ENCODE measurements at places on chromosomes 1 and 21. TPM values are rescaled to one million over a fixed set of nuclear protein-coding genes. Genes with fewer than 3 reads are reported as not detected.

- no peak for DNase-seq
Observed at GRCh38 chr1:2084306-2084705, 34.1 kb downstream of the PRKCZ start.

DNA sequence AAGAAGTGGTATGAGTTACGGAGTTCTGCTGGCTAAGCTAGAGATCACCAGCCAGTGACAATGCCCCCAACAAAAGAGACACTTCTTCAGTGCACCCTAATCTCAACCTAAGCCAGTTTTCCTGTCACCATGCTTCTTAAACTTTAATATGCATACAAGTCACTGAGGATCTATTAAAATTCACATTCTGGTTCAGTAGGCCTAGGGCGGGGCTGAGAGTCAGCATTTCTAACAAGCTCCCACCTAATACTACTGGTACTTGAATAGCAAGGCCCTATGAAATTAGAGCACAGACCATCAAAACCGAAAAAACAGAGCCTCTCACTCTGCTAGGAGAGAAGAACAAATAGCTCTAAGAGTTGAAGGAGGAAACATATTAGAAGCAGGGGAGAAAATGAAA is 7.9 kb downstream of the PSMB4 start:
- no peak for DNase-seq

- no peak for DNase-seq
Observed at GRCh38 chr1:15123925-15124324, 29.6 kb upstream of the TMEM51 start.

DNA sequence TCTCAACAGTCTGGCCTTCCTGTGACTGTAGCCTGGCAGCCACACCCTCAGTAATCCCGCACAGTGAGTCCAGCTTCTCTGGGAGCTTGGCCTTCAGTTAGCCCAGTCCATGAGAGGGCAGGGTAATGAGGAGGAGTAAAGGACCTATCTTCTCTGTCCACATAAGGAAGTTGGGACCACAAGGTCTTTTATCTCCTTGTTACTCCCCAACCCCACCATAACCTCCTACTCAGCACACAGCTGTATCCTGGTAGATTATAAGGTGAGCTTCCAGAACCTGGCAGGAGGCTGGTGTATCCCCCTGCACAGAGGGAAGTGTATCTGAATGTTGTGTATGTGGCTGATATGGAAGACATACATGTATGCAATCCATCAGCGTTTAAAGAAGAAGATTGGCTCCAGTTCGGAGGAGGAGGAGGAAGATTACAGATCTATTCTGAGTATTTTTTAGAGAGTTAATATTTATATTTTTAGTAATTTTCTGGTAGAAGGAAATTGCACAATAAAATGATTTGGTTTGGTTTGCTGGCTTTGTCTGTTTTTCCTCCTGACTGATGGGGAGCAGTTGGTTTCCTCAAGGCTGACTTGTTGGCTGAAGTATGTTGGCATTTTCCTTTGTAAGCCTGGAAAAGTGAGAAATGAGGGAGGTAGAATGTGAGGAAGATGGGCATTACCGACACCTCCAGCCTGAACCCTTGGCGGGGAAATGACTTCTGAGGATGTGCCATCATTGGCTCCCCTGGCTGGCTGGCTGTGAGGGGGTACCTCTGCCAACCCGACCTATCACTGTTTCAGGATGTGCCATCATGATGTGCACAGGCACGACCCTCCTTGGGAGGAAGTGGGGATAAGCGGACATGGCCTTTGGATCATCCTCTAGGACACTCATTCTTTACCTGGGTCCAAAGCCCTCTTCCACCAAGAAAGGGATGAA is 5.0 kb downstream of the C1orf226 start:
- DNase-seq, result no peak

GRCh38 chr1:160789051-160789701 is 6.8 kb upstream of the LY9 start:
- no peak for DNase-seq

GRCh38 chr1:201828217-201828819 is 639 bp upstream of the IPO9 start:
- DNase-seq, result no peak

DNA sequence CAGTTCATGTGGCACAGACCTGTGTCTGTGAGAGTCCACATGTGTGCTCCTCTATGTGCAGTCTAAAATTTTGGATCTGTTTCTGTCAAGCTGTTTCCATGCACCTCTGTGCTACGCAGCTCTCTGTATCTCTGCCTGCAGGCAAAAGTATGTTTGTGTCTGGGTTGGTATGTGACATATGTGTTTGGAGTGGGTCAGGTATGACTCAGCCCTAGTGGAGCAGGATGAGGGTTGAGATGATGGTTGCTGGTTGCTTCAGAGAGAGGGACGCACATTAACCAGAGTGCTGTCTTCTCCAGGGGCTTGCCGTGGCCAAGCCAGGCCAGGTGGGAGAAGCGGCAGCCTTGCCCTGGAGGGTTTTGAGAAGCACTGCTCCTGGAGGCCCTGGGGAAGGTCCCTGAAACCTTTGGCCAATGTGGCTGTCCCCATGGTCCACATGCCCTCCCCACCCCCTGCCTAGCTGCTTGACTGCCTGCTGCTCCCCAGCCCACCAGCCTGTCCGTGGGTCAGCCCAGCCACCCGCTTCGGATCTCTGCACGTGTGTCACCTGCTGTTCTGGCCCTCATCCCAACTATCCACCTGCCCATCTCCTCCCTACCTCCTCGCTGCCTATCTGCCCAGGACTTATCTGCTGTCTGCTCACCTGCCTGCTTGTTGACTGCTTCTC is 4.1 kb upstream of the EVA1B start:
- DNase-seq, result no peak

The FCAMR gene
- not detected for total RNA-seq

DNA sequence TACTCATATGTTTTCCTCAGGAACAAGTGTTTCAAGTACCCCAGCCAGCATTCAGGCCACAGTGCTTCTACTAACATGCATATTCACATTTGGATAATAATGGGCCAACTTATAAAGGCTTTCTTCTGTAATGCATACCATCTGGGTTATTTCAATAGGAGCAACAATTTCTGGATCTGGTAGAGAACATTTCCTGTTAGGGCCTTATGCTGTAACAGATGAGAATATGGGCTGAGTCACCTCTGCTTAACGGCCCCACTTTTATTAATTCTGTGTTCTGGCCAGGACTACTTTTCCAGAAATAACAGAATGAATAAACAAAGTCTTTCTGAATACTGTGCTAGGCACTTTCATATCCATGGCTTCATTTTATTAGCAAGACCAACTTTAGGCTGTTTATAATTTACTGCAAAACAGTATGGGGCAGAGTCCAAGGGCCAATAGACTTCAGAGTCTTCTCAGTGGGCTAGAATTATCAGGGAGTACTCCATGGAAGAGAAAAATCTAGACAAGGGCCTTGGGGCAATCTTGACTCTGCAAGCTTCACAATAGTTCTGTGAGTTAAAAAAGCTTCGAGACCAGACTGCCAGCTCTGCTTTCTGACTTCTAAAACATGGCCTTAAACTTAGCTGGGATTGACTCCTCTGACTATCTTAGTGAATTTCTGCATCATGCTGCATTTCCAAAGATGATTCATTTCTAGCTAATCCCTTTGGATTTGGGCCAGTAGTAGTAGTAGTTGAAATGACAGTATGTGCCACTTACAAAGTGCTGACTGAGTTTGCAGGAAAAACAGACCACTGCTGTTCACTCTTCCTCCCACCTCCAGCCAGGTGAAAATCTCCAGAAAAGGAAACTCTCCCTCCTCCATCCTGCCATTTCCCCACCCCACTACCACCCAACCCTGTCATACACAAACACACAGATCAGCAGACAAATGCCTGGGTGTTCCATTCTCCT is 8.2 kb upstream of the SSX2IP start:
- DNase-seq, result no peak

- DNase-seq, result no peak
Observed at GRCh38 chr1:147808025-147808424, 47.6 kb upstream of the GJA5 start.

- DNase-seq, result peak; percentile 19
Observed at GRCh38 chr1:2801535-2802291, at the start of gene TTC34. Gene TTC34 (minus strand): TSS chr1:2801693. CDS start chr1:2800827, 866 bp downstream.

DNA sequence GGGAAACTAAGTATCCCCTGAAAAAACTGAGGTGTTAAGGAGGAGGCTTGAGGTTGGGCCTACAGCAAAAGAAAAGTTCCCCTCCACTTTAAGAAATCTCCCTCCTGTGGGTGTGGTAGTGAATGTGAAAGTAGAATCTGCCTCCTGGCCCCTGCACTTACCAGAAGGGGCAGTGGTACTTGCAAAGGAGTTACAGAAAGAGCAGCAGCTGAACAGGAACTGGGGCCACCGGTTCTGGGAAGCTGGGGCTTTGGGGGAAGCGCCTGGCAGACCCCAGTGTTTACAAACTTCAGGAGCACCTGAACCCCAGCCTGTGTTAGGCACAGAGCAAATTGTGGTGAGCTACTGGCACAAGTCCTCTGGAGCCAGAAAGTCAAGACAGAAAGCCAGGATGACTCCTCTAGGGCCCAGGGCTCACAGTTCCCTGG is 250.2 kb upstream of the FGGY start:
- DNase-seq, result peak; percentile 16

The FBXO44 gene
- total RNA-seq, result 13.2 TPM

DNA sequence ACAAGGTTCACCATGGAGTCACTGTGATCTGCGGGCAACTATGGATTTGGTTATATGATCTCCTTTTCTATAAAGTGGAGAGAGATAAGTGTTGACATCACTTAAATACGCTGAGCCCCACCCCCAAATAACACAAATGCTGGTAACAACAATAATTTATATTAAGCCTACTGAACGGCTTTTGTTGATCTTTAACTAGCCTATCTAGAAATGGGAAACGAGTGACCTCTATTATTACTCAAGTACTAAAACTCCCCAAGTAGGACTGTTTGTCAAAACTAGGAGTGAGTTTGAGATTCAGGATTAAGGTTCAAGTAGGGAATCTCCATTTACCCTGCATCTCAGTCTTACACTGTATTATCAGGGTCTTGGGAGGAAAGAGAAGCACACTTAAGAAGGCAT is 52.2 kb downstream of the MAP3K7CL start:
- no peak for DNase-seq

GRCh38 chr1:30735124-30735523 is 11.7 kb upstream of the MATN1 start:
- DNase-seq, result no peak

The NBPF1 gene
- 8.4 TPM for total RNA-seq

DNA sequence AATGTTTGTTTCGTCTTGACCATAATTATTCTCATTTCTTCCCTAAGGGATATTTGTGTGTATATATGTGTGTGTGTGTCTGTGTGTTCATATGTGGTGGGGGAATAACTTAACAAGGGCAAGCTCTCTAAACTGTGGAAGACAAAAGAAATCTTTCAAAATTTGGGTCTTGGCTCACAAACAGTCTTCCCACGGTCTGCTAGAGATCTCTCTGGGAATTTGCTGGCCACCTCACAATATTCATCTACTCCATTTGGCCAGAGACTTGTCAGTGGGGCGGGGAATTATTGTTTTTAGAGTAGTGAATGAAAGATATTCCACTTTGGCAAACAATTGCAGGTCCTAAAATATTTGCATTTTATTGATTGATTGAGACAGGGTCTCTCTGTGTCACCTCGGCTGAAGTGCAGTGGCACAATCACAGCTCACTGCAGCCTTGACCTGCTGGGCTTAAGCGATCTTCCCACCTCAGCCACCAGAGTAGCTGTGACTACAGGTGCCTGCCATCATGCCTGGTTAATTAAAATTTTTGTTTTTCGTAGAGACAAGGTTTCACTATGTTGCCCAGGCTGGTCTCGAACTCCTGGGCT is 8.0 kb upstream of the EIF2B3 start:
- DNase-seq, result no peak

DNA sequence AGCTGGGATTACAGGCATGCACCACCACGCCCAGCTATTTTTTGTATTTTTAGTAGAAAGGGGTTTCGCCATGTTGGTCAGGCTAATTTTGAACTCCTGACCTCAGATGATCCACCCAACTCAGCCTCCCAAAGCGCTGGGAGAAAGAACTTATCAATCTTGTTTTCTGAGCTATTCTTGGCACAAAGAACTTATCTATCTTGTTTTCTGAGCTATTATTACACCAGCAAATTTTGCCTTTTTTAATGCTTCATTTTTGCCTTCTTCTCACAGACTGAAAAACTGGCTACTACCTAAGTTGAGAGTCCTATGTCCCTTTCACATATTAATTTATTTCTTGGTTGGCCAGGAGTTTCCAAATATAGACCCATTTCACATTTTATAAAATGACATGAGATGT is 9.3 kb downstream of the SLC16A1 start:
- DNase-seq, result no peak

DNA sequence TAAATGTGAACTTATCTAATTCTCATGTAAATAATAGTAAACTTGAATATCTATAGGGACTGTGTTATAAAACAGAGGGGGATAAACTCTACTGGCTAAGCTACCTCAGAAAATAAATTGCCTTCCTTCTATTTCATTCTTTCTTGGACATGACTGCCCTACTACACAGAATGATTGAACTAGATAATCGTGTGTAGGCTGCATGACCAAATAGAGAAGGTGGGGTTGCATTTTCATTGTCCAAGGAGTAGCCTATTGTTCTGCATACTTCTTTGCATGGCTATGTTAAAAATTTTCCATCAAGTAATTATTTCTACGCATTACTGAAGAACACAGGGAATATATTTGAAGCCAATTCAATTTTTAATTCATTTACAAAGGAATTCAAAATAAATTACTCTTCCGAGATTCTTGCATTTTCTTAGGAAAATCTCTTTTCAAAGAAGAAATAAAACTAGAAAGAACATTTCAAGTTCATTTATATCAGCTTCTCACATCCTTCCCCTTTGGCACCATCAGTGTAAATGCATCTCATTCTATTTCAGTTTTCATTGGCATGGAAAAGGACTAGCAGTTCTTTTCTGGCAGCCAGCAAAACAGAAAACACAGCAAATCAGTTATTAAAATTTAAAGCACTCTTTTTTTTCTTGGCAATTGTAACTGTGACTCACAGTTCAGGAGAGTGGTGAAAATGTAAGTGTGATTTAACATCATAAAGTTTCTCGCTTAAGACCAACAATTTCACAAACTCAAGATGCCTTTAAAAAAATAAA is 714.7 kb downstream of the NCAM2 start:
- DNase-seq, result no peak

GRCh38 chr1:196535727-196536126 is 72.5 kb downstream of the KCNT2 start:
- DNase-seq, result no peak

- DNase-seq, result no peak
Observed at GRCh38 chr1:20949871-20950590, 162.9 kb upstream of the HP1BP3 start.

DNA sequence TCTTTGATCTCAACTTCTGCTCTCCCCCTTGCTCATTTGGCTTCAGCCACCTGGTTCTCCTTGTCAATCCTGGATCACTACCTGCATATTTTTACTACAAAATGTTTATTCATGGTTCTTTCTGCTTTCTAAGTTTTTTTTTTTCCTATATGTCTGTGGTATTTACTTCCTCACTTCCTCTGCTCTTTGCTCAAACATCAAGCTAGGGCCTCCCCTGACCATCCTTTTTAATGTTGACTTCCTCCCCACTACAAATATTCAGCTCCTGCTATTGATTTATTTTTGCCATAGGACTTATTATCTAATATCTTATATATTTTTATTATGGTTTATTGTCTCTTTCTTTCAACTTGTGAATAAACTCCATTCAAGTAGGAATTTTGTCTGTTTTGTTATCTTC is 14.1 kb upstream of the SLC19A2 start:
- no peak for DNase-seq

The SPATA21 gene
- not detected for total RNA-seq

- DNase-seq, result no peak
Observed at GRCh38 chr1:15938628-15939161, 37.2 kb downstream of the ZBTB17 start.

- no peak for DNase-seq
Observed at GRCh38 chr1:163172596-163172995, 30.1 kb downstream of the RGS5 start.
